Stimulated activated CD8-positive, alpha-beta memory T cell treated with anti-CD3 and anti-CD28 coated beads, Interleukin-7, amount 100 ng/mL, for 24 hours (primary cell): ENCODE measurements at places on chromosomes 11 and 22.

DNA sequence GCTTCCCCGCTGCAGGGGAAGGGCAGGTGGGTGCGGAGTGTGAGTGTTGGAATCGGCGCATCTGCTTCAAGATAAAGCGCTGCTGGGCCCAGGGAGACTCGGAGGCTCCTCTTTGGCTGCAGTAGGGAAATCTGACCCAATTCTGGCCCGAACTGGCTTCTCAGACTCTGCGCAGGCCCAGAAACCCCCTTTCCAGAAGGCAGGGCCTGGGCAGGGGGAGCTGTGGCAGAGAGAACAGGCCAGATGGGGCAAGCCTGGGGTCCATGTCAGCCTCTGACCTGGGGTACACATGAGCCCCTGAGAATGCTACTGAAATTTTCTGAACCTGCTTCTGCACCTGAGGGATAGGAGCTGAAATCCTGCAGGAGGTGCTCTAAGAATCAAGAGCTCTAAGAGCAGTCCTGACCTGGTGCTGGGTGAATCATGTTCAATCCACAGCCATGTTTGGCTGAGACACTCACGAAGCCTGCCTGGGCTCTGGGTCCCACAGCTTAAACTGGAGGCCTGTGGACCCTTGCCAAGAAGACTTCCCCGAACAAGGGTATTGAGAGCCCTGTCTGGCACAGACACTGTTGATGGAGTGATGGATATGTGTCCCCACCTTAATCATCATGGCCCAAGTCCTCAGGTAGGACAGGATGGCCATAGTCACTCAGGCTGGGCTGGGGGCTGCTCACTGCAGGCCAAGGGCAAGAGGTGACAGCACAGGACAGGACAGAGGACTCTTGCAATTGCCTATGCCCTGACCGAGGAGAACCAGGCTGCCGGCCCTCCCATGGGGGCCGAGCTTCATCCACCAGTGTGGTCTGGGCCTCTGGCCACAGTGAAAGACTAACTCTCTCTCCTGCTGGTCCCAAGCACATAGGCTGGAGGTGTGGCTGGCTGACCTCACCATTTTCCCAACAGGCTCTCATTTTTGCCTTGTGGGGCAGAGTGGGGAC lies 6.9 kb downstream of the RAB3IL1 start:
- no peak for DNase-seq

DNA sequence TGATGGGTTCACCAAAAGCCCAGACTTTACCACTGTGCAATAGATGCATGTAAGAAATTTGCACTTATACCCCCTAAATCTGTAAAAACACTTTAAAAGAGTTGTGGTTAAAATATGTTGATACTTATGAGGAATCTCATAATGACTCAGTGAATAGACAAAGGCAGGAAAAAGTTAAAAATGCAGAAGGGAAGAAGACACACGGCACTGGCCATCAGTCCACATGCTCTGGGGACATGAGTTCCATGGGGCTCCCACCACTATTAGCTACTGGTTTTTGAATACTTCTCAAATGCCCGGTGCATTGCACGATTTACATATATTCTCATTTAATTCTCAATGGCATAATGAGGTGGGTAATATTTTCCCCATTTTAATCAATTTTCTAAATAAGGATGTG lies 59.3 kb upstream of the BLID start:
- no peak for DNase-seq

DNA sequence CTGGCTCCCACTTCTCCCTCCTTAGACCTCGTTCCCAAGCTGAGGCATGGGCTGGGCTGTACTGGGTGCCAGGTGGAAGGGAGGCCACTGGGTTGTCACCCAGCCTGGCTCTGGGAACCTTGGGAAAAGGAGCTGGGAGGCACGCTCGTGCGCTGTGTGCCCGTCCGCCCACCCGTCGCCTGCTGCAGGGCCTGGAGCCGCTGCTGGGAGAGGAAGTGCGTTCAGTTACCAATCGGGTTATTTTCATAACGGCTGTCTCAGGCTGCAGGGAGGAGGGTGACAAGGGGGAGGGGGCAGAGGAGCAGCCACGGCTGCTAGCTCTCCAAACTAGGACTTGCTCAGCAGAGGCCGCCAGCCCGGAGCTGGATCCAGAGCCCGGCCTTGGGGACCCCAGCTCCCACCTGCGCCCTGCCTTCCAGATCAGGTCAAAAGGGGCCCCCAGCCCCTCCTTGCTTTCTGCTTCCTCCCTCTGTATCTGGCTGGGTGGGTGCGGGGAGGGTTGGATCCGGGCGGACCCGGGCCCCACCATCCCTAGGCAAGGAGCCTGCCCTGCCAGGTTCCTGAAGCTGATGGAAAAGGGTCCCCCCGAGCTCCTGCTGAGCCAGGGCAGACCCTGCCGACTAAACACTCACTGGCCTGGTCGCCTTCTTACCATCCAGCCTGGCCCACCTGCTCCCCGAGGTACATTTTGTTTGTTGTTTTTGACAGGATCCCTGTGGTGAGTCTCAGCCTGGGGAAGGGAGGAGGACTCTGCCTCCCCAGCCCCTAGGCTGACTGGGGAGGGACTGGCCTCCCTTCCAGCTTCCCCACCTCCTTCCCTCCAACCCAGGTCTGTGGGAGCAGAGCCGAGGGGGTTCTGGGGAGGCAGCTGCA lies 14.3 kb downstream of the DGKZ start:
- DNase-seq: no peak

DNA sequence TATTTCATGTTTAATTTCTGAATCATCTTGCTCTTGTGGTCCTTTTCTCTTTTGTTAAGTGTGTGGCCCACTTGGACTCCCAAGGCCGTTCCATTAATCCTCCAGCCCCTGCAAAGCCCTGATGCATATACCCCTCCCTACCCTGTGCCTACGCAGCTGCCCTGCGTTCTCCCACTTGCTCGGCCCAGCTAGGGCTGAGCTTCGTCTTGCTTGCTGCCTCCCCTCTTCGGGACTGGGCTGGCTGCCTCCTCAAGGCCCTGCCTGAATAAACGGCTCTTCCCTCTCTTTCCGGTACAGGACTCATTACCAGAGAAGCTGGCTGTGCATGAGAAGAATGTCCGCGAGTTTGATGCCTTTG lies 28.5 kb downstream of the ARHGAP1 start:
- DNase-seq: no peak

DNA sequence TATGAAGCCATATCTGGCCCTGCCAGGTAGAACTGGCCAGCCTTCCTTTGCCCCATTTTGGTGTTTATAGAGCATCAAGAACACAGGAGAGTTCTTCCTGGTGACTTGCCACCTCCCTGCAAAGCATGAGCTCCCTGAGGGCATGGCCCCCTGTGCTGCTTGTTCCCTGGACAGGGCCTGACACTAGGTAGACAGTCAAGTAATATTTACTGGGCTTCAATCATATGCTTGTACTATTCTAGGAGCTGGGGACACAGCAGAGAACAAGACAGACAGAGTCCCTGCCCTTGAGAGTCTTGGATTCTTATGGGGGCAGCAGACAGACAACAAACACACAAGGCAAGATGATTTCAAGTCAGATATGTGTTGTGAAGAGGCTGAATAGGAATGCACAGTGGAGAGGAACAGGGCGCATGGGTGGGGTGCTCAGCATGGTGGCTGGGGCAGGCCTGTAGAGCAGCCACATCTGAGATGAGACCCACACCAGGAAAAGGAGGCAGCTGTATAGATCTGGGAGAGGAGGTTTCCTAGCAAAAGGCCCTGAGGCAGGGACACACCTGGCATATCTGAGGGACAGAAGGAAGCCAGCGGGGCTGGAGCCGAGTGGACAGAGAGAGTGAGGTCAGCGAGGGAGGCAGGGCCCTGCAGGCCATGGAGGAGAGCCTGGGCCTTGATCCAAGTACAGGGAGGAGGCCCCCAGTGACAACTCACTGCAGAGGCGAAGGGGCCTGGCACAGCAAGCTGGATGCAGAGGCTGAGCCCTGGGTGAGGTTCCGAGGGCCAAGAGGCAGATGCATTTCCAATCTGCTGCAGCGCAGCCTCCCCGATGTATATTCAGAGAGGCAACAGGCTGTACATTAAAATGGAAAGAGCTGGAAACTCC lies 10.2 kb upstream of the CBX6 start:
- DNase-seq: no peak

DNA sequence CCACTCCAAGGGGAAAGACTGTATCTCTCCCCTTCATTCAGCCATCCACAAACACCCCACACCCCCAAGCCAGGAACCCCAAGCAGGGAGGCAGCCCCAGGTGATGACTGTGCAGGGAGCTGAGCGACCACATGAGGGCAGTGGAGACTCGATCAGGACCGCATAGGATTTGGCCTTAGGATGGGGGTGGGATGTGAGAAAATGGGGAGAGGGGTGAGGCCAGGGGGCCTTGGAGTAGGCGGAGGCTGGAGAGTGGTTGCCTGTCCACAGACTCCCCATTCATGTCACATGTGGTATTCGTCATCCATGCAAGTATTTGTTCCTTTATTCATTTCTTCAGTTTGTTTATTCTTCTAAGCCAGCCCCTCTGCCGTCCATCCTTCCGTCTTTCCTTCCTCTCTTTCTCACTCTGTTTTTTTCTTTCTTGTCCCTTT lies 2.7 kb upstream of the RHOD start:
- peak; percentile 13 for DNase-seq

GRCh38 chr22:36383110-36383581 lies 4.6 kb downstream of the MYH9 start:
- no peak for DNase-seq

- DNase-seq: no peak
Observed at GRCh38 chr11:21564833-21565682, 627.8 kb upstream of the ANO5 start.

DNA sequence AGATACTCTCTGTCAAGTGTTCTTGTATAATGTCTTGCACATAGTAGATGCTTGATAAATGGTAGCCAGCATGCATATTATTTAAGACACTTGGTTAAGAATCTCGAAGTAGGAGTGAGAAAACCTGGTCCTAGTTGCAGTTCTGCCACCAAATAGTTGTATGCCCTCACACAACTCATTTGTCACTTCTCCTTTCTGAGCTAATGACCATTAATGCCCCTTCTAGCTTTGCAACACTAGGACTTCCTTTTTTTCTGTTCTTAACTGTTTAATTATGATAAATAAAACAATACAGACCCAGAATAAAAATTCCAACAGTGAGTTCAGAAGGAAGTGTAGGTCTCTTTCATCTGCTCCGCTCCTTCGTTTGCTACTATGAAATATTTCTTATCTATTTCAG lies 453.6 kb downstream of the TMEM135 start:
- no peak for DNase-seq

DNA sequence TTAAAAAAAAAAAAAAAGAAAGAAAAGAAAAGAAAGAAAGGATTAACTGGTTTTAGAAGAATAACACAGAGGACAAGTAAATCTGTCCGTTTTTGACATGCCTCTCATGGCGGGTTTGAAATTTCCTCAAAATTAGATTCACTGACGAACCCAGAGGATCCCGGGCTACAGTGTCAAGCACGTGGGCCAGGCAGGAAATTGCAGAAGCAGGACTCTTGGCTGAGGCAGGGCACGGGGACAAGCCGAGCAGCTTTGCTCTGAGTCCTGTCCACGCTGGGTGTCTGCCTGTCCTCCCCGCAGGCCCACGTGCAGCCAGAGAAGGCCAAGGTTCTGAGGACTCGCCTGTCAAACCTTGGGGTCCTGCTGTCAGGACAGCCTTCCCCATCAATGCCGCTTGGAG lies 24.7 kb downstream of the GAL start:
- no peak for DNase-seq

GRCh38 chr22:17491090-17491640 lies 72.1 kb upstream of the SLC25A18 start:
- no peak for DNase-seq

GRCh38 chr11:75141166-75141565 lies 9.7 kb upstream of the SLCO2B1 start:
- DNase-seq: no peak

DNA sequence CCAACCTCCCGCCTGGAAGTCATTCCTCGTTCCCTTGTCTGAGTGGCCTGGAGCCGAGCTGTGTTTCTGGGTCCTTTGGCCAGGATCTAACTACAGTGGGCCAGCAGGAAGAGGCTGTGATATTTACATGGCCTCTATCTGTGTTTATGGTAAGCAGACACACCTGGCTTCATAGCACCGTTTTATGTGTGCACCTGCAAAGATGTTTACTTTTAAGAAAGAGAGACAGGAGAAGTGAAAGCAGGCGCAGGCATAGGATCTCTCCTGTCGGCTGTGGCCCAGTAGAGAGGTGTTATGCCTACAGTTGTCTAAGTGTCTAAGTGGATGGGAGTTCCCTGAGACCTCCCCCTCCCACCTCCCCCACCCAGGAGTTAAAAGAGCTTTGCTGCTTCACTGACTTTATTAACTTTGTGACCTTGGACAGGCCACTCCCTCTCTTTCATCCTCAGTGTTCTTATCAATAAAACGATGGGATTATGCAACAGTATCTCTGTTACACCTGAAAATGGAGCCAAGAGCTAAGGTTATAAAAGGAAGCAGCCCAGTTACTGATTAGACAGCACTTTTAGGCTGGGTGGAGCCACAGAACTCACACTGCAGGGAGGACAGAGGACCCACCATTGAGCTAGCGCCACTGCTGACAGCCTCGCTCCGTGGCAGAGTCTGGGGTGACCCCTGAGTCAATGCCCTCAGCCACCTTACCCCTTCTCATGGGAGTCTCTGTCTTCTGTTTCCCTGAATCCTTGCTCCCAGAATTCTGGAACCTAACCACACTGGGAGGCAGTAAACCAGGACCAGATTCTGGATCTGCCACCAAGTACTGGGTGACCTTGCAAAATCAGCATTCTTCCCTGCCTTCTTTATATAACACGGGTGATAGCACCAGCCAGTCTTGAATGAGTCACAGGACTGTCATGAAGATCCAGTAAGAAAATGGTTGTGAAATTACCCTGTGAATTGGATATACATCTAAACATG lies 22.0 kb downstream of the ST14 start:
- DNase-seq: no peak

GRCh38 chr11:10497371-10498021 lies 42.4 kb downstream of the AMPD3 start:
- DNase-seq: no peak

- DNase-seq: peak; percentile 96
Observed at GRCh38 chr22:39319284-39320022, at the start of gene RPL3. Gene RPL3, minus strand, starts transcription at chr22:39319623. Its CDS starts 26 bp downstream, at chr22:39319597.

- no peak for DNase-seq
Observed at GRCh38 chr11:81377418-81377817, 1356.2 kb downstream of the FAM181B start.

- no peak for DNase-seq
Observed at GRCh38 chr11:27553186-27553585, 46.6 kb upstream of the LIN7C start.

- DNase-seq: no peak
Observed at GRCh38 chr11:133826866-133827265, 18.4 kb downstream of the SPATA19 start.

DNA sequence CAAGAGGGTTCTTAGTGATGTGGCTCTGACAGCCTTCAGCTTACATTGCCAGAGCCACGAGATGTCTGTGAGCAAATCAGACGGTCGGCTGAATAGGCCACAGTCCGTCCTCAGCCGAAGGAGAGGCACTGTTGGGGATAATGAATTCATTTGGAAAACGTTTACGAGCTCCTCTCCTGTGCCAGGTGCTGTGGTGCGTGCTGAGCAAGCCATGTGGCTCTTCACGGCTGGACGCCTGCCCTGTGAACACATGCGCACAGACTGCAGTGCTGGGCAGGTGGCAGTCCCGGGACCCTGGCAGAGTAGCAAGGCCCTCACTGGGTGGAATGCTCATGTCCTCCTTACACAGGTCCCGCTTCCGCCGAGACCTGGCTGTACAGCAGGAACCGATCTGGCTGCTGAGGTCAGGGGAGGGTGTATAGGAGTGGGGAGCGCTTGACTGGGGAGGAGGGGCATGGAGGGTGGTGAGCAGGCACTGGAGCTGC lies 6.8 kb downstream of the TBC1D22A start:
- no peak for DNase-seq
